ENCODE measurements at places on chromosomes 1 and 21. TPM values are rescaled to one million over a fixed set of nuclear protein-coding genes. Genes with fewer than 3 reads are reported as not detected.

ELAPOR1 gene
- total RNA-seq = 0.45 TPM

NBPF3 gene
- 18.2 TPM for total RNA-seq

TFF3 gene
- not detected for total RNA-seq

LRRC8B gene
- total RNA-seq = 2.5 TPM

MOB3C gene
- total RNA-seq = 4.4 TPM

TRIM17 gene
- 7.0 TPM for total RNA-seq

C4BPA gene
- total RNA-seq = not detected

UMODL1 gene
- not detected for total RNA-seq

PODN gene
- 47.5 TPM for total RNA-seq

GUCA2A gene
- total RNA-seq = not detected

LENEP gene
- not detected for total RNA-seq

GLIS1 gene
- 1.6 TPM for total RNA-seq

Measured in fibroblast of the aortic adventitia (primary cell).